Heart right ventricle (tissue), 16 donors: ENCODE measurements at places on chromosomes 5 and 9. TPM values are rescaled to one million over a fixed set of nuclear protein-coding genes. Genes with fewer than 3 reads are reported as not detected.

DNA sequence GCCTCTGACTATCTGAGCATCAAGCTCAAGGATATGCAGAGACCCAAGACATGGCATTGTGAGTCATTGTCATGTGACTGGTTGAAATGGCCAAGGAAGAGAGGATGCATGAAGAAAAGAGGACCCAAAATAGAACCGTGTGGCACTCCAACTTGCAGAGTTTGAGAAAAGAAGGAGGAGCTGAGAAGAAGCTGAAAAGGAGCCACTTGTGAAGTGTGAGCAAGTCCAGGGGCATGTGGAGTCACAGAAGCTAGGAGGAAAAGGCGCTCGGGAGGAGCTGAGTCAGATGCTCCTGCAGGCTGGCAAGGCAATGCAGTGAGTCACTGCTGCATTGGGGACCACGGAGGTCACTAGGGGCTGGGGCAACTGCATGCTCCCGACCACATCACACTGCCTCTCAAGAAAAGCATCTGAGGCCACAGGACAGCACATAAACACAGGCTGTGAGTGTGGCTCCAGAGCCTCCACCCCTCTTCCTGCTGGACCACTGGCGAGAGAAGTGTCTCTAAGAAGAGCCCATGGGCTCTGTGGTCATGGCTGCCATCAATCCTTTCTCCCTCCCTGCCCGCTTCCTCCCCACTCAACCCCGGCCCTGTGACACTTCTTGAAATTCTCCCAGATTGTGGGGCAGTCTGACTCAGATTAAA, 197.6 kb downstream of the DRD1 start:
- no peak for DNase-seq

The TGFBR1 gene
- total RNA-seq: 20.0 TPM

The INSL4 gene
- total RNA-seq: not detected

The PAX5 gene
- total RNA-seq: 0.09 TPM
